ENCODE measurements at places on chromosomes 4 and X.

DNA sequence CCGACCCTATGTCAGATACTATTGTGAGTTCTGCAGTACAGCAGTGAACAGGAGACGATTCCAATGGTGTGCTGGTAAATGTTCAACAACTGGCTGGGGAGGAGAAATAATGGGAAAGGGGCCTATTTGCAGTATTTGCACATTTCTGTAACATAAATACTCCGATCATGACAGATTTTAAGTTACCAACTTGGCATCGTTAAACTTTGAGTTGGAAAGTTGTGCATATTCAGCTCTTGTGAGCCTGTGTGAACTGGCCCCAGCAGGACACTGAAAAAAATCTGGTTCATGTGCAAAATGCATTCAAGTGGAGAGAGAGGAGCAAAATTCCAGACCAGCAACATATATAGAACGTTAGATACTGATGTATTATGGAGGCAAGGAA is 175.0 kb downstream of the MAPK10 start:
- no peak for DNase-seq

DNA sequence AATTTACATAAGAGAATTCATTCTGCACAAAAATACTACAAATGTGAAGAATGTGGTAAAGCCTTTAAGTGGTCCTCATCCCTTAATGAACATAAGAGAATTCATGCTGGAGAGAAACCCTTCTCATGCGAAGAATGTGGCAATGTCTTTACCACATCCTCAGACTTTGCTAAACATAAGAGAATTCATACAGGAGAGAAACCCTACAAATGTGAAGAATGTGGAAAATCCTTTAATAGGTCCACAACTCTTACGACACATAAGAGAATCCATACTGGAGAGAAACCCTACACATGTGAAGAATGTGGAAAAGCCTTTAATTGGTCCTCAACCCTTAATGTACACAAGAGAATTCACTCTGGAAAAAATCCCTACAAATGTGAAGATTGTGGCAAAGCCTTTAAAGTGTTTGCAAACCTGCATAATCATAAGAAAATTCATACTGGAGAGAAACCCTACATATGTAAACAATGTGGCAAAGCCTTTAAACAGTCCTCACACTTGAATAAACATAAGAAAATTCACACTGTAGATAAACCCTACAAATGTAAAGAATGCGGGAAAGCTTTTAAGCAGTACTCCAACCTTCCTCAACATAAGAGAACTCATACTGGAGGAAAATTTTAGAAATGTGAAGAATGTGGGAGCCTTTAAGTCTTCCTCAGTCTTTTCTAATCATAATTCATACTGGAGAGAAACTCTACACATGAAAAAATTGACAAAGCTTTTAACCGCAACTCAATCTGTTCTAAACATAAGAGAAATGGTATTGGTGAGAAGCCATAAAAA is 37.4 kb downstream of the ZNF718 start:
- no peak for DNase-seq

GRCh38 chr4:84666439-84666838 is 83.5 kb downstream of the CDS1 start:
- DNase-seq = no peak

GRCh38 chrX:12874581-12874980 is 7.7 kb downstream of the TLR7 start:
- no peak for DNase-seq

DNA sequence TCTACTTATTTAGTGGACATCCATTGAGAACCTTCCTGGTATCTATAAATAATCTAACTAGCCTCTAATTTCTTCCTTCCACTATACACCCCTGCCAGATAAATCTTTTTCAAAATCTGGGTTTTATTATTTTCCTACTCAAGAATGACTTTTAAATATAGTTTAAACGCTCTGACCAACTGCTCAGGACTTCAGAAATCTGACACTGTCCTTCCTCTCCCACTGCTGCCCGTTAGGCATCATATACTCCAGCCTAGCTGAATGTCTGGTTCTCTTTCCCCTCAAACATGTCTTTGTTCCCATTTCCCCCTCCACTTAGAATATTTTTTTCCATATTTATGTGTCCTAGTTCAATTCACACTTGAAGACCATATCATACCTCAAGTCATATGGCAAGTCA is 35.2 kb upstream of the CBLL2 start:
- DNase-seq = no peak

- DNase-seq = no peak
These were observed 243.5 kb downstream of the GPAT3 start for GRCh38 chr4:83779103-83780052.

DNA sequence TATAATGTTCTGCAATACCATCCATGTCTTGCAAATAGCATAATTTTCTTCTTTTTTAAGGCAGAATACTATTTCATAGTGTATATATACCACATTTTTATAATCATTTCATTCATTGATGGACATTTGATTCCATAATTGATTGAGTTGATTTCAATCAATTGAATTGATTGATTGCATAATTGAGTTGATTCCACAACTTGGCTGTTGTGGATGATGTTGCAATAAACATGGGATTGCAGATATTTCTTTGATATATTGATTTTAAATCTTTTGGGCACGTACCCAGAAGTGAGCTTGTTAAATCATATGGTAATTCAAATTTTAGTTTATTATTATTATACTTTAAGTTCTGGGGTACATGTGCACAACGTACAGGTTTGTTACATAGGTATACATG is 232.8 kb downstream of the GALNTL6 start:
- no peak for DNase-seq

DNA sequence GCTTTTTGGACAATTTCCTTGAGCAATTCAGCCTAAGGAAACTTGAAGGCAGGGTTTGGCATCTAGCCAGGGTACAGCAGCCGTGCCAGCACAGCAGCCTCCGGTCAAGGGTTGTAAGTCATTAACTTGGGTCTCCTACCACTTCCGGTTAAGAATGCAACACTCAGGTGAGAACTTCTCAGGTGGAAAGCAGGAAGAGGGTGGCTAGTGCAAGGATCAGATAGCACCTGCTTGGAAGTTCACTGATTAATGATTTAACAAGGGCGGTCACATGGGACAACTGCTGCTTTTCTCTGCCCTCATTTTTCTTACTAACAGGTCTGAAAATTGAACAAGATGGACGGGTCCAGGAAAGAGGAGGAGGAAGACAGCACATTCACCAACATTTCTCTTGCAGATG is 30.1 kb upstream of the SCOC start:
- DNase-seq = no peak

DNA sequence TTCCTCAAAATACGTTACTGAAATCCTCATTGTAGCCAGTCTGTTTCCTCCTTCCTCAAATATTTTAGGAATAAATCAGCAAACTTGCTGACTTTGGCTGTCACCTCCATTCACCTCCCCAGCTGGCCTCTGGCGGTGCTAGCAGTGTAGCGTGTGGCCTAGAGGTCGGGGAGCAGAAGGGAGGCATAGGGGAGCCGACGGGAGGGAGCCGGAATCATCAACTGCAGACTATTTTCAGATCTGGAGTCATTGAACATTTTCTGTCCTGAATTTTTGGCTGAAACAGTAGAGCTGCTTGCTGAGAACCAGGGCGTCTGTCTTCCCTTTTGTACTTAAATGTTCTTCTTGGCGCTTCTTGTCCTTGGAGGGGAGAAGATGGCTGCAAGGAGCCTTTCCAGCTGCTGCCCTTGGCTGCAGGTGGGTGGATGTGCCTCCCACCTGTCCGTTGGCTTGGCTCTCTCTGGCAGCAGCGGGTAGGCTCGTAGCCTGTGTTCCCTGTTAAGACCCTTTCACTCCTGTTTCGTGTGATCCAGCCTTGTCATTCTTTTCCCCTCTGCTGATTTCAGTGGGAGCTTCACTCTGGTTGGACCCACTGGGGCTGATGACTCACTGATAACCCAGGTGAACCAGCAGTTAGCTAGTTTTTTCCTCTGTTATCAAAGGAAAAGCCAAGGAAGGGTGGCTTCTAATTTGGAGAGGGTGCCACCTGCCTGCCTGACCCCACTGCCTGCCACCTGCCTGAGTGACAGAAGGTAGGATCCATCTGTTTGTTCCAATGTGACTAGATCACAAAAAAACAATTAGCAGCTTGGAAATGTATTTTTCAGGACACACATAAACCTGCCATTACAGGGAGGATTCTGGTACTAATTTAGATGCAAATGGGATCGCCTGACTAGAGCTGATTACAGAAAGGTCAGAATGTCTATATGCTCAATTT is 135.9 kb downstream of the GATB start:
- DNase-seq = no peak

GRCh38 chrX:133085785-133086184 is 11.1 kb downstream of the USP26 start:
- DNase-seq = no peak

GRCh38 chr4:90990284-90990683 is 863.1 kb downstream of the CCSER1 start:
- DNase-seq = no peak

- no peak for DNase-seq
These were observed 1.6 kb downstream of the NHS start for GRCh38 chrX:17376431-17377077.

DNA sequence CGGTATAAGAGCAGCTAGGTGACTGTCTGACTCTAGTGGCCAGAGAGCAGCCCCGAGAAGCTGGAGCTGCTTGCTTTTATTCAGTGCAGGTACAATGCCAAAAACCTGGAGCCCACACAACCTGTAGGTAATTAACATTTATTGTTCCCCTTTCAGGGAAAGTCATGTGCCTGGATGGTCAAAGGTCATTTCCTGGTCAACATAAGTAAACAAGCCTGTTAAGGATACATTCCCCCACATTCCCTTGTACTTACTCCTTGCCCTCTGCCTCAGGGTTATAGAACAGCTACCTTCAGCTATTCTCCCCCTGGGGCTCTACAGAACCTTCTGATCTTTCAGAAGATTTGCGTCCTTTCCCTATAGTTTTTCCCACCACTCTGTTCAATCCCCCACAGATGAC is 253.4 kb downstream of the TMA16 start:
- no peak for DNase-seq

- DNase-seq = no peak
These were observed 32.8 kb upstream of the SHISA3 start for GRCh38 chr4:42364266-42365053.
